Activated naive CD4-positive, alpha-beta T cell treated with Interleukin-2 at 50 U/mL for 16 hours (primary cell): ENCODE measurements at places on chromosomes 16 and 17.

DNA sequence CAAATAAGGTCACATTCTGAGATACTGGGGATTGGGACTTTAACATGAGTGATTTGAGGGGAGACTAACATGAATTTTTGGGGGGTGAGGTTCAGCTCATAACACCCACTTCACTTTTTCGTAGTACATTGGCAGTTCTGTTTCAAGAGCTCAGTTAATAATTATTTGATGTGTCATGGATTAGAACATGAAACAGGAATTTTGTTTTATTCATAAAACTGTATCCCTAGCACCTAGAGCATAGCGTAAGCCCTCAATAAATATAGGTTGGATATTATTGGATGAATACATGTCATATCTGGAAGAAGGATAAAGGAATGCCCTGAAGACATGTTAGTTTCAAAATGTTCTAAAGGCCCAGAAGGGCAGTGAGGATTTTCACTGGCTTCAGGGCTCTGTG is 119.8 kb downstream of the PRKCA start:
- no peak for DNase-seq

DNA sequence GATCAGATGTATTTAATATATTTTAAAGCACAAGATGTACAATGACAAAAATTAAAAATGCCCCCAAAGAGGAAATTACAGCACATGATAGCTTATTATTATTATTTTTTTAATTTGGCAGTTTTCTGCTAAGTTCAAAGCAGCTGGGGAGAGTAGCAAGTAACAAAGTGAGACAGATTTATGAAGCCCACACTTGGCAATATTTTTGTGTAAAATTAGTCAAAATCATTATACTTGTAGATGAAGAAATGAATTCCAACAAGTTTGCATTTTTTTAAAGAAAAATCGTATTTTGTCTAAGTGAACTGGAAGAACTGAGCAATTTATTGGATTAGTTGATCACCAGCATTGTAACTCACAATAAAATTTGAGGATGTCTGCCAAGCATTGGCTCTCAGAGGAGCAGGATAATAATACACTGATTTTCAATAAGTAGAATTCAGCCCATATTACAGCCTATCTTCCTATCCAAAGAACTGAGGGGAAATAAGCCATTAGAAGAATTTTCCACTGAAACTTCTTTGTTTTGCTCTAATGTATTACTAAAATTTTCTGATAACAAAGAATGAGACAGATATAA is 215.6 kb downstream of the MAP2K6 start:
- DNase-seq: no peak

- DNase-seq: no peak
Measured at GRCh38 chr17:20022701-20023100, 13.5 kb downstream of the SPECC1 start.

GRCh38 chr17:73357318-73357717 is 45.5 kb upstream of the CDC42EP4 start:
- DNase-seq: no peak

GRCh38 chr17:30995347-30995746 is 24.5 kb downstream of the RNF135 start:
- DNase-seq: no peak

DNA sequence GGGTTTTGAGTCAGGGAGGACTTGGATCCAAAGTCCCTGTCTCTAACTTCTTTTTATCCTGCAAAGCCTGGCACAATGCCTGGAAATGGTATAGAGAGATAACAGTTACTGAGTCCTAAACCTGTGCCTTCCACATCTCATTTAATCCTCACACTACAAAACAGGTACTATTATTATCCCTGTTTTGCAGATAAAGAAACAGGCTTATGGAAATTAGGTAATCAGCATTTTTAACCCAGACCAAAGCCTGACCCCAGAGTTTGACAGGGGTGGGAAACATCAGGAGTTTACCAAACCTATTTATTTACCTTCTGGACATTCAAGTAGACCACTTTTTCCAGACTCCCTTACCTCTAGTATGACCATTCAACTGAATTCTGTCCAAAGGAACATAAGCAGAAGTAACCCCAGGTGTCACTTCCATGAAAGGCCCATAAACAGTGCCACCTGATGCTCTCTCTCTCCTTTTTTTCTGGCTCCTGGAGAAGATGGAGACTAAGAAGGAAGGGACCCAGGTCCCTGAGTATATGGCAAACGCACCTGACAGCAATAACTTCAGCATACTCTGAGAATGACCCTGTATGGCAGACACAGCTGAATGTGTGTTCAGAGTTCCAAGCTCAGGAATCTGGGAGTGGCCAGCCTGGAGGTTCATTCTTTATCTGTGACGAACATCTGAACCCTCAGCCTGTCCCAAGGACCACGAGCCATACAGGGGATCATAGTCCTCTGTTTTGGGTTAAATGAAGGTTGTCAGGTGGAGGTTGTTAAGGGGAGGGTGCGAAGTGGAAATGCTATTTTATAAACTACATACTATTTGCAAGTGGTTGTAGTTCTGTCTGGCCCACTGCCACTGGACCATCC is 62.7 kb downstream of the HLF start:
- no peak for DNase-seq

DNA sequence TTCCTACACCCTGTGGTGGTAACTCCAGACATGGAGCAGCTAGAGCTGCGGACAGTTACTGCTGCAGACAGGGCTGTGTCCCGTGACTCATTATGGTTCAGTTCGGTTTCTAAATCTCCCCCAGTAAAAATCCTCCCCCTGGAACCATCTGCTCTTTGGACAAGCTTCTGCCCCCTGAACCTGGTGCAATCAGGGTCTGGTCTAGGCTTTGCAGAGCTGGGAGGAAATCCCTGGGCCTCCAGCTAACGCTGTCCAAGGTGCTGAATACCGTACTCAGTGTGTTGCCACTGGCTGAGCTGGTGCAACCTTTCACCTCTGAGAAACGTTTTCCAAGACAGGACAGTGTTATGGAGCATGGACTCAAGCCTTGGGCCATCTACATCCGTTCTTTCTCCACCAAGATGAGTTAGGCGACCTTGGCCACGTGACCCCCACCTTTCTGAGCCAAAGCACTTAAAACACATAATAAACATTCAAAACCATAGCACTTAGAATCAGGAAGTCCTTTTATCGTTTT is 142.0 kb downstream of the CPPED1 start:
- DNase-seq: peak; percentile 3

- peak; percentile 27 for DNase-seq
Measured at GRCh38 chr17:40069751-40070708, 7.3 kb downstream of the THRA start.

- no peak for DNase-seq
Measured at GRCh38 chr16:261031-261691, 14.6 kb downstream of the RGS11 start.

DNA sequence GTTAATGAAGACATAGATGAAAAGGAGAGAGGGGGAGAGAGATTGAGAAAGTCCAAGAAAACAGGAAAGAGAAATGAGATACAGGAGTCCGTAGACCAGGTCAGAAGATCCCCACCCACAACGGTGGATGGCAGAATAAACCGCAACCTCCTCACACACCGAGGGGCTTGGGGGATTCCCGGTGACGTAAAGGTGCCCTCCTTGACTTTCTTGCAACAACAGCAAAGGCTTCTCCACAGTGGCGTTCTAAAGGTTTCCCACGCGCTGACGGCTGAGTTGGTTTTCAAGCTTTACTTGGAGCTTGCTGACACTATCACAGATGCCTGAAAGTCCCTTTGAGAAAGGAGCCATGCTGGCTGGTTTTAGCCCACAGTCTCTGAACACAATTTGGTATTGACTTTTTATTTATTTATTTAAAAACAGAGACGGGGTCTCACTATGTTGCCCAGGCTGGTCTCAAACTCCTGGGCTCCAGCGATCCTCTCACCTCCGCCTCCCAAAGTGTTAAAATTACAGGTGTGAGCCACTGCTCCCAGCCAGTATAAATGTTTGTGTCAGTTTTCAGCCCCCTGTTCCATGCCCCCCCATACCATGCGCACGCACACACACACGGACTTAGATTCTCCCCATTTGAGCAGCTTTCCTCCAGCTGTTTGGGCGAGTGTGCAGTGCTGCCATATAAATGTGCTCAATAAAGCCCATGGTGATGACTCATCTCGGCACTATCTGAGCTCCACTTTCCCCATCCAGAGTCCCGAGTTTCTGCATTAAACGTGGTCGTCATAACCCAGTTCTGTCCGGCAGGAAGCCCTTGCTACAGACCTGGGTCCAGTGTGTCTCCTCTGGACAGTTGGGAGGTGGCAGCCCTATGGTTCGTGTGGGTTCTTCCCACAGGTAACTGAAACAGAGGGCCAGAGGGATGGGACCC is 33.0 kb upstream of the SEC14L1 start:
- peak; percentile 72 for DNase-seq

GRCh38 chr17:74152591-74153455 is 50.7 kb upstream of the RPL38 start:
- no peak for DNase-seq

GRCh38 chr17:27346228-27346899 is 52.5 kb downstream of the WSB1 start:
- DNase-seq: no peak

DNA sequence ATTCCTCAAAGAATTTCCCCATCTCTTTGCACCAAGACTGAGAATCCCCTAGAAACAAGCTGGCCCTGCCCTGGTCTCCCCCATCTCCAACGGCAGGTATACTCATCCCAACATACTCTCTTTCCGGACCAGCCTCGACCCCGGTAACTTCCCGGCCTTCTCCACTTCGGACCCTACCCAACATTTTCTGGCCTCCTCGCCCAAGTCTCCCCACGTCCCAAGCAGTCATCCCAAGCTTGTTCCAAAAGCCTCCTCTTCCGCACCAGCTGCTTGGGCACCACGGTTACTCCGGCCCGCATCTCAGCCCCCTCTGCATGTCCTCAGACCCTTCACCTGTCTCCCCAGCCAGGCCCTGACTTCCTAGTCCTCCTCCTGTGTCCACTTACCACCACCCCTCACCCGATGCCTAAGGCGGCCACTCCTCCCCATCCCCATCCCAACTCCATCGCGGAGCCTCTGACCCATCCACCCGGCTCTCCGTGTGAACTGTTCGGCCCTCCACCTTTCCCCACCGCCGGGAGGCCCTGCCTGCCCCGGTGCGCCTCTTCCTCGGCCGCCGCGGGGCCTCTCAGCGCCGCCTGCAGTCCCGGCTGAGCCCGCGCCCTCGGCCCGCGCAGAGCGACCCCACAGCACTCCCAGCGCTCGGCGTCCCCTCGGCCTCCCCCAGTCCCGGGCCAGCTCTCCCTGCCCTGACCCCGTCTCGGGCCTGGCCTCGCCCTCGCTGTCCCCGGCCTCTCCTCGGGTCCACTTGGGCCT is 994 bp downstream of the PITPNA start:
- DNase-seq: peak; percentile 44

DNA sequence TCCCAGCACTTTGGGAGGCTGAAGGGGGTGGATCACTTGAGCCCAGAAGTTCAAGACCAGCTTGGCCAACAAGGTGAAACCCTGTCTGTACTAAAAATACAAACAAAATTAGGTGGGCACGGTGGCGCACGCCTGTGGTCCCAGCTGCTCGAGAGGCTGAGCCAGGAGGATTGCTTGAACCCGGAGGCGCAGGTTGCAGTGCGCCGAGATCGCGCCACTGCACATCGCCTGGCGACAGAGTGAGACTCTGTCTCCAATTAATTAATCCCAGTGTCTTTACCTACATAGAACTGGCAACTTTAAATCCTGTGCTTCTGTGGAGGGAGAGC is 1.5 kb upstream of the ELOB start:
- no peak for DNase-seq

GRCh38 chr16:2475413-2476344 is 752 bp downstream of the TBC1D24 start:
- DNase-seq: peak; percentile 47

GRCh38 chr17:42803074-42803883 is 4.6 kb downstream of the CNTD1 start:
- DNase-seq: no peak

GRCh38 chr17:12389421-12389820 is 276.3 kb upstream of the MYOCD start:
- no peak for DNase-seq

DNA sequence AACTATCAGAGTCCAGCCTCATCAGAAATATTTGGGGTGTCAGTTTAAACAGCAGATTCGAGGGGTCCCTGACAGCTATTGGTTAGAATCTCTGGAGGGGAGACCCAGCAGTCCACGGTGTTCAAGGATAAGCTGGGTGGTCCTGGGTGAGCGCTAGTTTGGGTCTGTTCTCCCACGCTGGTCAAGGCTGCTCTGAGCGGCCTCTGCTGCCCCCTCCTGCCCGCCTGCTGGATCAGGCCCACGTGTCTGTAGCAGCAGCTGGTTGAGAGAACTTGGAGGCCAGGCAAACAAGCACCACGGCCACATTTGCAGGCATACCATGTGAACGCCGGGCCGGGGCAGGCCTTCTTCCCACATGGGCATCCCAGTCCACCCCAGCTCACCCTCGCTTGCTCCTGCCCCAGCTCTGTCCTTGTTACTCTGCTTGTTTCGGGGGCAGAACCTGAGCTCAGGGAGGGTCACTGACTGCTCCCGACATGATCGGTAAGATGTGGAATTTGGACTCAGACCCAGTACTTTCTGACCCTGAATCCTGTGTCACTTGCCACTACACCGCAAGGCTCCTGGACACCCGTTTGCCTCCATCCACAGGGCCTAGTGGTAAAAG is 7.4 kb downstream of the FOXF1 start:
- DNase-seq: no peak
